ENCODE measurements at places on chromosomes 1 and 21.

GRCh38 chr21:23633447-23633940 is 1973.8 kb downstream of the MRPL39 start:
- DNase-seq: no peak

DNA sequence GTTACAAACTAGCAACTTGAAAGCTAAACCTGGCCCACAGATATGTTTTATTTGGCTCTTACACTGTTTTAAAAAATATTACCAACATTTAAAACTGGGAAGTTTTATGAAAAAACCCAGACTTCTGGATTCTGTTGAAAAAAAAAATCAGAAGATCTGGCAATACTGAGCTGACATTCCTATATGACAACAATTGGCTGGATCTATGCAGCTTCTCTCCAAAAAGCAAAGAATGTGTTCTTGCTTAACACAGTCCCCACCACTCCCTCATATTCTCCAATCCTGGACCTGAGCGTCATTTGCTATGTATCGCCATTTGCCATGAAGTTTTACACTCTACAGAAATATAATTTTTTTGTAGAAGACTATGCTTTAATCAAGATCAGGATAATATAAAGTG is 859.6 kb downstream of the LTN1 start:
- DNase-seq: no peak

DNA sequence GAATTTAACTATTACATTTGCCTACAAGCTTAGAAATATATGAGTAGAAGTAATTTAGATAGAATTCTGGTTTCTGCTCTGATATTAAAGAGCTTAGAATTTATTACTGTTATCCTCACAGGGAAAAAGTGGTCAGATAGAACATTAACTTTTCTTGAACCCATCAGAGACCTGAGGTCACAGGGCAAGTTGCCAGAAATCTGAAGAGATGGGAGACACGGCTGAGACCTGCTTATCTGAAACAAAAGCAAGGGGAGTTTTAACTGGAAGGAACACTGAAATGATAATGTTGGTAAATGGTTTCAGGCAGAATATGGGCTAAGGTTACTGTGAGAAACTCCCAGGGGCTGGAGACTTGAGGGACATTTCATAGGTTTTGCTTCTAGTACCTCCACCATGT is 28.0 kb upstream of the USP25 start:
- no peak for DNase-seq

DNA sequence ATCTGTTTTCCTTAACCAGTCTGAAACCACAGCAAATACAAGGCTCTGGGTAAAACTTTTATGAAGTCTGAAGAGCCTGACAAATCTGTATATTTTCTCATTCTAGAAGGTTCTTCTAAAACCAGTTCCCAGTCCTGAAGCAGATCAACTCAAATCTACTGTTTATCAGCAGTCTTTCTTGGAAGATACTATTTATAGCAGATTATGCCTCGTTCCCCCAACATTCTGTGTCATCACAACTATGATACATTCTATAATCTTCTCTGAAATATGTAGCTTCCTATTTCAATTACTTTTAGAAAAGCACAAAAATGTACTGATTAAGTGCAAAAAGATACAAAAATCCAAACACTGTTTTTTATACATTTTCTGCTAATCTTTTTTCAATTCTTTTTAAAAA is 67.5 kb downstream of the NIBAN1 start:
- DNase-seq: no peak

DNA sequence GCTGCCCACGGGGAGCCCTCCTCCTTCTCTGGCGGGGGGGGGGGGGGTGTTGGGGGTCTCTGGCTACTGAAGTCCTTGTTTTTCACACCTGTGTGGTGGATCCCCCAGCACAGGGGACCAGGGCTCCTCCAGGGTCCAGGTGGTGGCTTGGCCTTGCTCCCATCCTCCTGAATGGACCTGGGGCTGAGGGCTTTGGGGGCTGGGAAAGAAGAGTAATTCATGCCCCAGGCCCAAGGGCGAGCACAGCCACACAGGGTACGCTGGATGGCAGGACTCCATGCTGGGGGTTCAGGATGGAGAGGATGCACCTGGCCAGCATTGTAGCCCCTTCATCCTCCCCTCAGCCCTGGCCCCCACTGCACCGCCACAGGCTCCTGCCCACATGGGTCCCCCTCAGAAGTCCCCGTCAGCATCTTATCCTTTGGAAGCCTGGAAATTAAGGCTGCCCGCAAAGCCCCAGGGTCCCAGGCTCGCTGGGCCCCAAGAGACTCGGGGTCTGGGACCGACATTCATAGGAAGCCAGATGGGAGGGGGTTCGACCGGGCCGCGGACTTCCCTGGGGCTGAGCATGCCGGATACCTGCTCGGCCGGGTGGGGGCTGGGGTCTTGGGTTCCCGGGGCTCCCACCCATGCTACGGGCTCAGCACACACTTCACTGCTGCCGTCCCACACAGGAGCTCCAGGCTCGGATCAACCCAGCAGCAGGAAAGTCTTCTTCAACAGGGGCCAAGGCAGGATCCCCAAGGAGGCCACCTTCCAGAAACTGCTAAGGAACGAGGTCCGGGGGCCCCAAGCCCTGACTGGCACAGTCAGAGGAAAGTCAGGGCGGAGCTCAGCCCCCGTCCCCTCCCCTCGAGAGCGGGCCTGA is 49.0 kb upstream of the ACTRT2 start:
- DNase-seq: no peak

- no peak for DNase-seq
Measured at GRCh38 chr21:25997788-25998611, 172.6 kb downstream of the APP start.

DNA sequence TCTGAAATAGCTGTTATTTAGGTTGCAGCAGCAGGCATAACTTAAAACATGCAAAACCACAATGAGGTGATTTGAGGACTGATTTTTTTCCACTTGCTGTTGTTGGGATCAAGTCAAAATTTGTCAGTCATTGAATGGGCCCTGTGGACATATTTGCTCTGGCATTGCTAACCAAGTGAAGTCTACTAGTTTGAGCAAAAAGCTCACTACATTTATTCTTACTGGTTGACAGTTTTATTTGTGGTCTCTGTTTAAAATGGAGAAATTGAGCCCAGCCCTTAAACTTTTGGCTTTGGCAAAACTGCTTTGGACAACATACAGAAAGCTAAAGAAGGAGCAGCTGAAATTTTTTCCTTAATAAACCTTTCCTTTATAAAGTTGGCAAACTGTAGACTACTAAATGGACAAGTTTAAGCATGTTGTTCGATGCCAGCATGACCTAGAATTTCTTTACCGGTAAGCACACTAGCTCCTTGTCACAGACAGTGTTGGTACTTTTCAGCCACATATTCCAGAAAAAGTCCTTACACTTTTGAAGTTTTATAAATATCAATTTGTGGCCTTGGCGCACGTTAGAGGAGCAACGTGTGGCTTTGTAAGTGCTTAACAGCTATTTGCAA is 234.6 kb downstream of the USP25 start:
- no peak for DNase-seq

DNA sequence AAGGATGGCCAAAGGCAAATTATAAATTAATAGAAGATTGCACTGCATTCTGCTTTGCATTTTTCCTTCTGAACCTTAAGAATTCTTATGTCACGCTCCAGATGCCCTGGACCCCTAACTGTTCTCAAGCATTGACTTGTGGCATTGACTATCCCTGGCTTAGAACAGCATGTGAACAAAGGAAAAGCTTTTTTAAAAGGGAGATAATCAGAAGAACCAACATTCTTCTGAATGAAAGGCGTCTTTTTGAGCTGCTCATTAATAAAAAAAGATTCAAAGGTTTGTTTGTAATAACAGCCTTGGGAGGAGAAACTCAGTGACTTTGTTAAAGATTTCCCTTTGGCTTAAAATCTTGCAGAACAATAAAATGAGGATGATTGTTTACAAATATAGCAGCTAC is 105.5 kb downstream of the TNNI3K start:
- DNase-seq: no peak

DNA sequence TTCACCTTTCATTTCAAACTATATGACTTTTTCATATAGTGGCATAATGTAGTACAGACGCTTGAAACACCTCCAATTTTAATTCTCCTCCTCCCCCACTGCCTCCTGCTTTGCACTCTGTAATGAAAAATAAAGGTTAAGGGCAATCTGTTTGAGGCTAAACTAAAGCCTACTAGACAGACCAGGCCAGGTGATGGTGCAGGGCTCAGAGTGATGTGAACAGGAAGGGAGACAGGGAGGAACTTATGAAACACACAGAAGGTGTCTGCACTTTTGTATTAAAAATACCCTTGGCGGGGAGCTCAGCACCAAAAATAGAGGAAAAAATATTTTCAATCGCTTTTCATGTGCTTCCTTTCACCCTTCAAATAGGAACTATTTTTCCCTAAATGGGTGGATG is 415.4 kb downstream of the LMO4 start:
- DNase-seq: no peak

GRCh38 chr1:80893115-80893514 is 907.6 kb upstream of the ADGRL2 start:
- no peak for DNase-seq

- no peak for DNase-seq
Measured at GRCh38 chr1:18640228-18641004, 9.8 kb downstream of the PAX7 start.

- DNase-seq: no peak
Measured at GRCh38 chr1:201178718-201179117, 11.9 kb upstream of the IGFN1 start.

- DNase-seq: no peak
Measured at GRCh38 chr1:97356309-97356708, 564.5 kb downstream of the DPYD start.

DNA sequence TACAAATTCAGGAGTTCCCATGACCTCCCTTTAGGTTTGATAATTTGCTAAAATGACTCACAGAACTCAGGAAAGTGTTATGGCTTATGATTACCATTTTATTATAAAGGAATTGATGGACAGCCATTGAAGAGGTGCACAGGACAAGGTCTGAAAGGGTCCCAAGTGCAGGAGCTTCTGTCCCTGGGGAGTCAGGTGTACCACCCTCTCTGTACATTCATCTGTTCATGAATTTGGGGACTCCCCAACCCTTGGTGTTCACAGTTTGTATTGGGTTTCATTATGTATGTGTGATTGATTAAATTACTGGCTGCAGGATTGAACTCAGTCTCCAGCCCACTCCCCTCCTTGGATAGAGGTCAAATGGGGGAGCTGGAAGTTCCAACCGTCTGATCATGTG is 10.8 kb upstream of the IL10RB start:
- no peak for DNase-seq

- DNase-seq: no peak
Measured at GRCh38 chr1:76381450-76382097, 307.0 kb downstream of the ST6GALNAC3 start.

DNA sequence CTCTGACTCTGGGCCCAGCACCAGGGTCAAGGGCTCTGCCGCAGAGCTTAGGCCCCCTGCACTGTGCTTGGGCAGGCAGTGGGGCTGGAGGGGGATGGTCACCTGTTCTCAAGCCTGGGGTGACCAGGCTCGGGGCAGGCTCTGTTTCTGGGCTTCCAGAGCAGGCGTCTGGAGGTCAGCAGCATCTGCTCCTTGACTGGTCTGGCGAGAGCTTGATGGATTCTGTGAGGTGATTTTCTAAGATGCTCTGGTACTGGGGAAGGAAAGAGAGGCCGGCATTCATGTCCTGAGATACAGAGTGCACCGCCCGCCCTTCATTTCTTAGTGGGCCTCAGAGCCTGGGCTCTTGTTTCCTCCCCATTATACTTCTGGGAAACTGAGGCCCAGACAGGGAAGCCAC is 24.5 kb downstream of the RAB7B start:
- DNase-seq: no peak

GRCh38 chr1:24468685-24469316 is 33.8 kb upstream of the RCAN3 start:
- no peak for DNase-seq

DNA sequence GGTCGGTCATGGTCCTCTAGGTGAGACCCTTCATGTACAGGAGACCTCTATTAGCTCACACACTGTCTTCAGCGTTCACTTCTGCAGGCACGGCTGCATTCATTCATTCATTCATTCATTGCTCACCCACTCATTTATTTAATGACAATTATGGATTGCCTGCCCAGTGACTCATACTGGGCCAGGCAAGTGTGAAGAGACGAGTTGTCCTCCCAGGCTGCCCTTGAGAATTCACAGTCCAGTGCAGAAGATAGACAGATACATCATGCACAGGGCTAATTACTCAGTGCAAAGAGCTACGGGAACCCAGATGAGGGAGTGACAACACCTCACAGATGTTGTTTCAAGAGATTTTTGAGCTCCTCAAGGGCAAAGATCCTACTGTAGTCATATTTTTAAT is 248.4 kb downstream of the TNR start:
- no peak for DNase-seq

GRCh38 chr1:54842963-54843362 is 41.8 kb upstream of the TTC22 start:
- DNase-seq: no peak

GRCh38 chr1:232045139-232045994 is 418.8 kb downstream of the DISC1 start:
- no peak for DNase-seq

- no peak for DNase-seq
Measured at GRCh38 chr1:30912224-30912623, 3.7 kb upstream of the SDC3 start.

DNA sequence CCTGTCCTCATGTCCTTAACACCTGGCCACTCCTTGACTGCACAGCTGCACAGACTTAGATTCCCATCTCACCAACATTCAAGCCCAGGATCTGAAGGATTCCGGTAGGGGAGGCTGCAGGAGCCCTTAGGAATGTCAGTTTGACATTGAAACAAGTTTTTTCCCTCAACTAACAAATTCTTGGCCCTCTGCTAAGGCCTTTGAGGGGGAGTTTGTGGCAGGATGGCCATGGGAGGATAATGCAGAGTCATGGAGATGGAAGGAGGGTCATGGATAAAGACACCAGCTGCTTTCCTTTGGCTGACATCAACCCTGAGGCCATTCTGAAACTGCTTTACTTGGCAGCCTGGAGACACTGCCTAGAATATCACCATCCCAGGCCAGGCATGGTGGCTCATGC is 63.4 kb upstream of the PPP2R5A start:
- DNase-seq: no peak

GRCh38 chr1:21935393-21935804 is 1.7 kb downstream of the HSPG2 start:
- DNase-seq: no peak

DNA sequence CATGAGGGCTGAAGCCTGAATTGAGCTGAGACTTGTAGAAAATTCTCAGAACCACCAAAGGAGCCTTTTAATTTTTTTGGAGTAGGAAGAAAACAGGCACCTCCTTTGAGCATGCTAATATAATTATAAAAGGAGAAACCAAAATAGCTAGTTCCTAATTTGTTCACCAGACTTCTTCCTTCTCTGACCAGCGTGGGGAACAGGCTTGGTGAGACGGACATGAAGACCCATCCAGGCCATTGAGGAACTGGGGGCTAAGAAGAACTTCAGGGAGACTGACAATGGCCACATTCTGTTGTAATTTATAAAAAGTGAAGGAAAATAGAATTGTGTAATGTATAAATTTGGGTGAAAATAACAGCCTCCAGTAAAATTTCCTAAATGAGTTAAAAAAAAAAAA is 62.6 kb downstream of the MAN1C1 start:
- DNase-seq: no peak

DNA sequence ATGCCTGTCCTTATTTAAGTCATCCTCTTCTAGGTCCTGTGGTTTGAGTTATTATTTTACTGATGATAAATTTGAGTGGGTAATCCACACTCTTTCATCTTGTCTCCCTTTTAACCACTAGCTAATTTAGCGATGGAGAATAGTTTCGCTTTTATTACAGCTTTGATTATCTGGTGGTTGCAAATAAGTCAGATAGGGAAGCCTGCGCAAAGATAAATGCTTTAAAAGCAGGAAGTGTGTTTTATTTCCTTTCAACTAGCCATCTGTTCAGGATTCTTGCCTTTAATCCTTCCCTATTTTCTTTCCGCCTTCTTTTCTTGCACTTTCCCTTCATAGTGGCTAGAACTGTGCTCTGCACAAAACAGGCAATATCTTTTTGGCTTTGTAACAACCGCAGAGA is 129.0 kb downstream of the TGFB2 start:
- DNase-seq: no peak
